Vagina (tissue), 2 donors: ENCODE measurements at places on chromosomes 1 and 21. TPM values are rescaled to one million over a fixed set of nuclear protein-coding genes. Genes with fewer than 3 reads are reported as not detected.

The S100A8 gene
- total RNA-seq: 1,155 TPM

The PTPRC gene
- 33.4 TPM for total RNA-seq

The UBE2Q1 gene
- total RNA-seq: 17.9 TPM

The AMY2A gene
- total RNA-seq: not detected

The SH2D1B gene
- total RNA-seq: not detected

The DIRAS3 gene
- 2.0 TPM for total RNA-seq

The KCNE2 gene
- not detected for total RNA-seq

DNA sequence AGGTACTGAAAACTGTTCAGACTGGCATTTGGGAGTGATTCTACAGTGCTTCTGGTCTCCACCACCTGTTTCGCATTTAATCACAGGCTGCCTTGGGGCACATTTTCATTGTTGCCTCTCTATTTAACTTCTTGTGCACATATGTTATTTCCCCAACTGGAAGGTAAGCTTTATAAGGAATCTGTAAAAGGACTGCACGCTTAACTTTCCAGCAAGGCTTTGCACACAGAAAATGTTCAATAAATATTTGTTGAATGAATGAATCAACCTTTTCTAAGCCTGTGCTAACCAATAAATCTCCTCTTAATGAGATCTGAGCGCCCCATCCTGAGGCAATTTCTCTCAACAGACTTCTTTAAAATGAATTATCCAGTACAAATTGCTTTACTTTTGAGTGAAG lies 84.3 kb upstream of the ARHGAP29 start:
- H3K4me1 ChIP-seq: peaks cover 37% of the 10 kb centered on the region
- no peak for DNase-seq
- H3K36me3 ChIP-seq: no peaks in the 10 kb centered on the region
- no peaks in the 10 kb centered on the region for H3K27me3 ChIP-seq

- H3K27ac ChIP-seq: no peak overlapping the region
- no peaks in the 10 kb centered on the region for H3K27me3 ChIP-seq
- H3K4me3 ChIP-seq: no peak overlapping the region
- H3K4me1 ChIP-seq: peaks cover 83% of the 10 kb centered on the region
Observed at GRCh38 chr1:51512606-51513005, 6.5 kb downstream of the EPS15 start.

DNA sequence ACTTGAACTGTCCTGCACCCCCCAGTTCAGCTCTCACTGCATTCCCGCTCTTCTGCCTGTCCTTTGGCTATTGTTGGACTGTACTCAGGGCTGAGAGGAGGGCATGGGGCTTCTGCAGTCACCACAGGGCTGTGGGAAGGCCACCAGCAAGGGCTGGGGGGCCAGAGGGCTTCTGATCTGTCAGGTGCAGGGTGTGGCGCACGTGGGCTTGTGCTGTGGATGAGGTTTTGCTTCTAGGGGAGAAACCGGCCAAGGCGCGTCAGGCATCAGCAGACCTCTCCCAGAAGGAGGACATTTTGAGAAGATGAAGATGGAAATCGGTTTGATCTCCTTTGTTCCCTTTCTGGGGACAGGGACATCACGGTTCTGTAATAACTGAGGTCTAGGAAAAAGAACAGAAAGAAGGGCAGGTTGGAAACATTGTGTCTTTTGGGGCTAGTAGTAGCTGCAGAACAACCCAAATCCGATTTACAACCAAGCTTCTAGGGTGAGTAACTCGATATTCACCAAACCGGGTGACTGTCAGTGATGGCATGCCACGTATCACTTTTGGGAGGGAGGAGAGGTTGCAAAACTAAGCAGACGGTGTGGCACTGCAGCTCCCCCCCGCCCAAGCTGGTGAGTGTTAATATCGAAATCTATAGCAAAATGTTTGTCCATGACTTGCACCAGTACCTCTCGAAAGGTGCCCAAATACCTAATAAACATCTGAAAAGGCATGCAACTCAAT lies 40.9 kb downstream of the AGPAT3 start:
- no peaks in the 10 kb centered on the region for H3K27me3 ChIP-seq
- H3K4me1 ChIP-seq: peaks cover 28% of the 10 kb centered on the region
- DNase-seq: no peak
- H3K36me3 ChIP-seq: no peaks in the 10 kb centered on the region
- no peak overlapping the region for H3K27ac ChIP-seq

DNA sequence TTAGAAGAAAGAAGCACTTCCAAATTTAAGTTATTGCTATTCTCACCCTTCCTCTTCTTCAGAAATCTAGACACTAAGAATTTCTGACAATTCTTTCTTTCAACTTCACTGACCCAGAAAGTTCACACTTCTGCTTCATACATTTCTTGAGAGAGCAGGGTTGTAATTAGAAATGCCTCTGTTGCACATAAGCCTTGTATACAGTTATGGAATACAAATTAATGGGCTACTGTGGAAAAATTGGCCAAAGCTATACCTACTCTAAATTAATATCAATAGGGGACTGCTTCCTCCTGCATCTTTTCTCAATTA lies 1.5 kb downstream of the TNFSF18 start:
- no peaks in the 10 kb centered on the region for H3K27me3 ChIP-seq
- no peak overlapping the region for H3K27ac ChIP-seq
- DNase-seq: no peak
- no peaks in the 10 kb centered on the region for H3K36me3 ChIP-seq

DNA sequence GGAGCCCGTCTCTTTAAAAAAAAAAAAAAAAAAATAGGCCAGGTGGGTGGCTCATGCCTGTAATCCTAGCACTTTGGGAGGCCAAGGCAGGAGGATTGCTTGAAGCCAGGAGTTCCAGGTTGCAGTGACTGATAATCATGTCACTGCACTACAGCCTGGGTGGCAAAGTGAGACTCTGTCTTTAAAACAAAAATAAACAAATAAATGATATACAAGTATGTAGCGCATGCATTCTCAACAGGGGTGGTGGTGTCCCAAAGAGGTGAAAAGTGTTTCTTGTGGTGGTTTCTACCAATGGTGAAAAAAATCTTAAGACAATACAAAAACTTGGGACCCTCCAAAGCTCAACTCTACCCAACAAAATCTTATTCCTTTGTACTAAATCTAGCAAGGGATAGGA lies 17.9 kb downstream of the CNN3 start:
- peak overlapping the region; percentile 20 for H3K27ac ChIP-seq
- no peaks in the 10 kb centered on the region for H3K27me3 ChIP-seq
- peaks cover 70% of the 10 kb centered on the region for H3K4me1 ChIP-seq
- no peak for DNase-seq
- H3K36me3 ChIP-seq: no peaks in the 10 kb centered on the region

DNA sequence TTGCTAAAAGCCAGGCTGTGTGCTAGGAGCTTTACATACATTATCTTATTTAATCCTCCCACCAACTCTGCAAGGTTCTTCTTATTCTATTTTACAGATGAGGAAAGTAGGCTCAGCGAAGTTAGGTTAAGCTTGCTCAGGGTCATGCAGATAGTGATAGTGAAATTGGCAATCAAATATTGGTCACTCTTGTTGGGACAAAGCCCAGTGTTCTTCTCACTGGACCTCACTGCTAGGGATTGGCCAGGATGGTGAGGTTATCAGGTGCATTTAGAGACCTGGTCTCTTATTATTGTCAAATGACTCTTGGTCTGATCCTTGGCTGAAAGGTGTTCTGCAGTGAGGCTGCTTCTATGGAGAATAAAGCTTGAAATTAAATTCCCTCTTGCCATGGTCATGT lies 145.1 kb downstream of the CNIH3 start:
- H3K4me1 ChIP-seq: no peaks in the 10 kb centered on the region
- no peaks in the 10 kb centered on the region for H3K36me3 ChIP-seq
- H3K4me3 ChIP-seq: no peak overlapping the region
- DNase-seq: no peak

DNA sequence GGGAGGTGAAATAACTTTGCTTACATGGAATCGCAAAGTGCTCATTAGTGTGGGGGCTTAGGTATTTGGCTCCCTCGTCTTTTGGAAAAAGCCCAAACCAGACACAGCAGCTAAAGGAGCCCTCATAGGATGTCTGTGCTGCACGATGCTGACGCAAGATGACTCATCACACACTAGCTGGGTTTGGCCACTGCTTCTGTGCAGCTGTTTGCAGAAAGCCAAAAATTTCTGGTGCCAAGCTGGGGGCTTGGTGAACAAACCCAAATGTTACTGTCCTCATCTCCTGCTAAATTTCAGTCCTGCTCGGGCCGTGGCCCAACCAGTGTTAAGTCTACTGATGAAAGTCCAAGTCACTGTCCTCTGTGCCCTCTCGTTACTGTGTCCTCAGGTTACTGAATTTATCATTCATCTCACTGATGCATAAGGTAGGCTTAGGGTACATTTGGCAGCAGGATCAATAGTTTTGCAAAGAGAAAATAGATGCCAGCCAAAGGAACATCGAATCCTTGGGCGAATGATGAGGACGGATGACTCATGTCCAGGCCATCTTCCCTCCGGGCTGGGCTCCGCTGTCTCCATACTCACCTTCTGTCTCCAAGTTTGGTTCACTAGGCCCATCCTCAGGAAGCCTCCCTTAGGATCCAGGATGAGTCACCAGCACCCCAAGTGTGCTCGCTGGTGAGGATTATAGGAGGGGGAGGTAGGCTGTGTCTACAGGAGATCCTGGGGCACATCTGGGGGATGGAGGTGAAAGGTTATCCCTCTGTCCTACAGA lies 177.7 kb downstream of the ADSS2 start:
- no peak overlapping the region for H3K4me3 ChIP-seq
- H3K27me3 ChIP-seq: no peaks in the 10 kb centered on the region
- DNase-seq: no peak
- peak overlapping the region; percentile 68 for H3K27ac ChIP-seq

DNA sequence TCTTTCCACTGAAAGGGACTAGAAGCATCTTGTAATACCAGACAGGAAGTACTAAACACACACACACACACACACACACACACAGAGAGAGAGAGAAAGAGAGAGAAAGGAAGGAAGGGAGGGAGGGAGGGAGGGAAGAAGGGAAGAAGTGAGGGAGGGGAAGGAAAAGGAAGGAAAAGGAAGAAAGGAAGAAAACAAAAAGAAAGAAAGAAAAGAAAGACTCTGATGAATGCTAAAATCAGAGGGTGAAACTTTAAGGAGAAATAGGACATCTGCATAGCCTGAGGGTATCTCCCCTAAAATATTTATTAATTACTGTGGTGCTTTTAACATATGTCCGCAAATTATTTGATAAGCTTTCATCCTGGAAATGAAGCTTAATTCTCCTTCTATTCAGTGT lies 10.6 kb downstream of the TRIT1 start:
- no peak overlapping the region for H3K4me3 ChIP-seq
- no peaks in the 10 kb centered on the region for H3K27me3 ChIP-seq
- no peak for DNase-seq
- H3K27ac ChIP-seq: no peak overlapping the region

GRCh38 chr1:61403679-61404596 lies 321.0 kb downstream of the TM2D1 start:
- no peaks in the 10 kb centered on the region for H3K36me3 ChIP-seq
- H3K4me3 ChIP-seq: no peak overlapping the region
- peaks cover 28% of the 10 kb centered on the region for H3K4me1 ChIP-seq
- H3K27ac ChIP-seq: no peak overlapping the region
- no peak for DNase-seq

- peak overlapping the region; percentile 67 for H3K27ac ChIP-seq
- peaks cover 79% of the 10 kb centered on the region for H3K4me1 ChIP-seq
- H3K4me3 ChIP-seq: no peak overlapping the region
- no peaks in the 10 kb centered on the region for H3K27me3 ChIP-seq
- H3K36me3 ChIP-seq: no peaks in the 10 kb centered on the region
Observed at GRCh38 chr1:1779691-1780597, 1.7 kb upstream of the NADK start.

DNA sequence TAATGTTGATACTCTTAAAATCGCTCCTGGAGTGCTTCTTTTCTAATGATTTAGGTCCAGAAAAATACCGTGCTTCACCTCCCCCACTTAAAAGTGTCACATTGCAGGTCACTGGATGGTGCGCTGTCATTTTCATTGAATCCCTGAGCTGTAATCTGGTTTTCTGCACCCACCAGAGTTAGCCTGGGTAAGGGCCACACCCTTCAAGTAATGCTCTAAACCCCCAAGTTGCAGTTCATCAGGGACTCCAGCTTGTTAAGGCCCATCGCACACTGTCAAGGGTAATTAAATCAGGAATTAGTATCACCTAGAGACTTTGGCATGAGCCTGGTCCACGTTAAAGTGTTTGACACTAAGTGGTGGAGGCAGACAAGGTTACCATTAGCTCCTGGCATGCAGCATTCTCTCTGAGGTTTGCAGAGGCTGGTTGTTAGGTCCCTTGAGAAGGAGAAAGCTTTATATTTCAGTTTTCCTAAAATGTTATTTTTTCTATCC lies 34.0 kb downstream of the ASTN1 start:
- H3K4me3 ChIP-seq: no peak overlapping the region
- DNase-seq: no peak
- H3K27ac ChIP-seq: no peak overlapping the region
- H3K36me3 ChIP-seq: no peaks in the 10 kb centered on the region
- H3K27me3 ChIP-seq: no peaks in the 10 kb centered on the region

GRCh38 chr1:155075535-155075934 lies 3.1 kb upstream of the EFNA3 start:
- no peak for DNase-seq
- H3K4me1 ChIP-seq: peaks cover 36% of the 10 kb centered on the region
- H3K27ac ChIP-seq: no peak overlapping the region
